ENCODE measurements at places on chromosomes 12 and 14. TPM values are rescaled to one million over a fixed set of nuclear protein-coding genes. Genes with fewer than 3 reads are reported as not detected.

- no peak for DNase-seq
These were observed 379.6 kb downstream of the CCDC91 start for GRCh38 chr12:28569698-28570411.

DNA sequence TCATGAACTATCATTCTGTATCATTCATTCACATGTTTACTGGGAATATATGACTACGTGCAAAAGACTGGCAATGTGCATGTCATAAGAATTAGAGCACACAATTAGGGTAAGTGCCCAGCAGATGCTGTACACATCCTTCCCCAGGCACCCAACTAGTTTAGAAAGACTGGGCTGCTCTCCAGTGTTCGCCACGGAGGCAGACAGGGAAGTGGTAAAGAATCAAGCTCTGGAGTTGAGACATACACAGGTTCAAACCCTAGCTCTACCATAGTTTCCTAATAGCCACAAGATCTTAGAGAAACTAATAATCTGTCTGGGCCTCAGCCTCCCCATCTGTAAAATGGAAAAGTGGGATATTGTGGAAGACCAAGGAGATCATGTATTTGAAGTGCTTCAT is 6.8 kb downstream of the TMCC3 start:
- no peak for DNase-seq

GRCh38 chr14:66092748-66093147 is 393.4 kb upstream of the CCDC196 start:
- DNase-seq, result no peak

DNA sequence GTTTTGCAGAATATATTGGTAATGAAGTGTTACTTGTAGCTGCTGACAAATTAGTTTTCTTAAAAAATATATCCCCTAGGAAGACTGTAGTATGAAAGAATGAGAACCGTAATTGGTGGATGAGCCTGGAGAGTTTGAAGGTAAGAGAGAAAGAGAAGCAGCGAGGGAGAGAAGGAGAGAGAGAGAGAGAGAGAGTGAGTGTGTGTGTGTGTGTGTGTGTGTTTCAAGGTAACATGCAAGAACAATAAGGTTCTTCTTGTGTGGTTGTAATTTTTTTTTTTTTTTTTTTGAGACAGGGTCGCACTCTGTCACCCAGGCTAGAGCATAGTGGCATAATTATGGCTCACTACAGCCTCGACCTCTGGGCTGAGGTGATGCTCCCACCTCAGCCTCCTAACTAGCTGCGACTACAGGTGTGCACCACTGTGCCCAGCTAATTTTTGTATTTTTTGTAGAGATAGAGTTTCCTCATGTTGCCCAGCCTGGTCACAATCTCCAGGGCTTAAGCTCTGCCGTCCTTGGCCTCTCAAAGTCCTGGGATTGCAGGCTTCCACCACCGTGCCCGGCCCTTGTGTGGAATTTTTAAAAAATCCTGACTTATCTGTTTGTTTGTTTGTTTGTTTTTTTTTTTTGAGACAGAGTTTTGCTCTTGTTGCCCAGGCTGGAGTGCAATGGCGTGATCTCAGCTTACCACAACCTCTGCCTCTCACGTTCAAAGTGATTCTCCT is 73.7 kb downstream of the RASSF3 start:
- DNase-seq, result peak; percentile 39

DNA sequence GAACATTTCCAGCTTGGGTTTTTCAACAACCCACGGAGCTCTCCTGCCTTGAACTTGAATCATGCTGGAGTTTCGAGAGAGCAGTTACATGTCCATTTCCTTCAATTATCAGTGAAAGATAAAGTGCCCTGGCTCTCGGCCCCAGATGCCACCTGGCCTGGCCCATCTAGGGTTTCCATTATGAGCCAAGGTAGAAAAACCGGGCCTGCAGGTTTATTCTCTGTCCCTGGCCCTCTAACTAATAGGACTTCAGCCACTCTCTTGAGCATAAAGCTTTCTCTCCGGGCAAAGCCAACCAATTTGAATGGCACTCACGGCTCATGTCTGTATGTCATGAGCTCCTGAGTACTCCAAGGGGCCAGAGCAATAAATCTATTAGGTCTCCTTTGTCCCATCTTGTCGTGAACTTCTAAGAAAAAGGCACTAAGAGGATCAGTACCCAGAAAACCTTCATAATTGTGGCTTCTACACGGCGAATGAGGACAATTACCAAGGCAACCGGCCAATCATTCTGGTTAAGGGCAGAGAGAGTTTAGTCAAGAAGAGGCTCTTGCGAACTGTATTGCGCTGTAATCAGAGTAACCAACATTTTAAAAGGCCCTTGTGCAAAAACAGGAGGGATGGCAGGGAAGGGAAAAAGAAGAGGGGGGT is 392.3 kb downstream of the MED13L start:
- DNase-seq, result no peak

GRCh38 chr12:117343296-117343695 is 18.1 kb downstream of the NOS1 start:
- no peak for DNase-seq

GRCh38 chr12:79678306-79678705 is 12.5 kb downstream of the PAWR start:
- no peak for DNase-seq

- DNase-seq, result no peak
These were observed 187.2 kb downstream of the KCNA5 start for GRCh38 chr12:5230861-5231260.

- DNase-seq, result no peak
These were observed 96.0 kb upstream of the PCED1B start for GRCh38 chr12:46983393-46983793.

- DNase-seq, result no peak
These were observed 33.0 kb downstream of the HIGD1C start for GRCh38 chr12:50985322-50985721.

- no peak for DNase-seq
These were observed 318.8 kb upstream of the FKBP4 start for GRCh38 chr12:2475984-2476383.

DNA sequence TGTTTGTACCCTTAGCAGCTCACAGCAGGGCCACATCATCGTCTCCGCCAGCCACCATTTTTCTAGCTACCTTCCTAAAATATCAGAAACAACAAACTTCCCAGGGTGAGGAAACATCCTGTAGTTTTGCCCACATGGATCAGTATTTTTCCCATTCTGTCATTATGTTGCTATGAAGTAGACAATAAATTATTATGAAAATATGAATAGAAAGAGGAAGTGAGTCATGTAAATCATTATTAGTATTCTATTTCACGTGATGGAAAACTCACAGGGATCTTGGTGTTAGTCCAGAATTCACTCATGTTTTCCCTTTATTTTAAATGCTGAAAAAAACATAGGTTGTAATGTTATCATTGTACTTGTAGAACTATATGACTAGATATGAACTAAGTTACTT is 319.4 kb downstream of the SYT1 start:
- no peak for DNase-seq

DNA sequence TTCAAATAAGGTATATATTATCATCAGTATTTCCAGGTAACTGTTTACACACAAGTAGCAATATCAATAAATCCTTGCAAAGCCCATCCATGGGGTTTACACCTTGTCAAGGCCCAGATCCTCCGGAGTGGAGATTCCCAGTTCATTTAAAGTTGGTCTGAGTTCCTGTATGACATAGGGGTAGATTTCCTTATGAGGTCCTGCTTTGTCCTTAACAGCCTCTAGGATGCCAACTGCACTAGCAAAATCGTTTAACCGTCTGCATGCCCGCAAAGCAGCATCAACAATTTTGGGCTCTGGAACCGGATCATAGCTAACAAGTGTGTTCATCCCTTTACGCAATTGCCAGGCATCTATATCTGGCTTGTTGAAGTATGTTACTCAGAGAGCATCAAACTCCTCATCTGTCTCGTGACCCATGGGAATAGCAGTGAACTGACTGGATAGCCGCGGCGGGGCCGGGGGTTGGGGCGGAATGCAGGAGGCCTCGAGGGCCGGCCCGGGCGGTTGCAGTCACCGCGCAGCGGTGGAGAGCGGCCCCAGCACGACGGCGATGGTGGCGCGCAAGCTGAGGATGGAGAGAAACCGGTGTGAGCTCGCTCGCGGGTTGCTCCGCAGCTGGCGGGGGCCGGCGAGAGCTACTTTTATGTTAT is 30.6 kb upstream of the FBXO34 start:
- DNase-seq, result no peak

- no peak for DNase-seq
These were observed 191.2 kb upstream of the SSTR1 start for GRCh38 chr14:38016497-38016896.

IFT81 gene
- polyA plus RNA-seq, result 0.35 TPM

PAPLN gene
- 0.23 TPM for polyA plus RNA-seq

TULP3 gene
- 9.7 TPM for polyA plus RNA-seq

AKAP5 gene
- polyA plus RNA-seq, result 1.0 TPM

ACVRL1 gene
- not detected for polyA plus RNA-seq

NAA25 gene
- 18.4 TPM for polyA plus RNA-seq

COX14 gene
- polyA plus RNA-seq, result 250 TPM

ZC2HC1C gene
- 1.1 TPM for polyA plus RNA-seq

C12orf60 gene
- 0.95 TPM for polyA plus RNA-seq

Data from CD8-positive, alpha-beta memory T cell (primary cell).